Endodermal cell (in vitro differentiated cells): ENCODE measurements at places on chromosomes 4 and X. TPM values are rescaled to one million over a fixed set of nuclear protein-coding genes. Genes with fewer than 3 reads are reported as not detected.

GRCh38 chrX:71482228-71482958, 50.5 kb upstream of the OGT start:
- no peak for DNase-seq
- H3K36me3 ChIP-seq, result no peaks in the 10 kb centered on the region
- H3K4me3 ChIP-seq, result no peak overlapping the region
- no peaks in the 10 kb centered on the region for H3K4me1 ChIP-seq
- no peaks in the 10 kb centered on the region for H3K27me3 ChIP-seq
- no peak overlapping the region for H3K27ac ChIP-seq

CFAP47 gene
- 0.55 to 0.67 TPM (median 0.61 TPM) in 3 replicates for total RNA-seq

NALF2 gene
- 56.4 to 72.5 TPM (median 63.0 TPM) in 3 replicates for total RNA-seq

DNA sequence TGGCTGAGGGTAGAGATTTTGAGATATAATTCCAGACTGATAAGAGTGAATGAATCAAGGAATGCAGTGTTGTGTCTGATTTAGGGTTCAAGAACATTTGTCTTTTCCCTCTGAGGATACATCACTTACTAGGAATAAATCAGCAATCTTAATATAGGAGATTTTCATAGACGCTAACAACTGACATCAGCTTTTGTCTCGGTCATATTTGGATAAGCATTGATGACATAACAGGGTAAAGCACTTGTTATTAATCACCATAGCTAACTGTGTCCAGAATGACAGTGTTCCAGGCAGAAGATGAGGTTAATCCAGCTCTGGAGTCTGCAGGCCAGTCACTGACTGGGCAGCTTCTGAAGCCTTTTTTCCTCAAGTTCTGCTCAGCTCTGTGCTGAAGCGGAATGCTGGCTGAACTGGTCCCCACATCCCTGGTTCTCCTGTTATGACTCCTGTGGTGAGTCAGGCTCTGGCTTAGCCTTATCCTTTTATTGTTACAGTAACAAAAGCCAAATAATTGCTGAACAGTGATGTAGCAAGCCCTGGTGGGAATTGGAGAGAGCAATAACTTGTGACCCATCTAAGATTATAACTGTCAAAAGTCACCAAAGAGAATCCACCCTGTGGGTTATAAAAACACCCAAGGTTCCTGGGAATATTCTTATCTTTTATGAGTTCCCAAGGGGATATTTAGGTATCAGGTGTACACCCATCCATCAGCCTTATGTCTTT, 41.8 kb downstream of the FNIP2 start:
- peaks cover 5% of the 10 kb centered on the region for H3K4me1 ChIP-seq
- H3K36me3 ChIP-seq, result no peaks in the 10 kb centered on the region
- no peak overlapping the region for H3K27ac ChIP-seq
- H3K27me3 ChIP-seq, result peaks cover 40% of the 10 kb centered on the region

GRCh38 chrX:154321594-154321993, 26.0 kb downstream of the TKTL1 start:
- no peak overlapping the region for H3K4me3 ChIP-seq
- no peak overlapping the region for H3K27ac ChIP-seq
- H3K27me3 ChIP-seq, result no peaks in the 10 kb centered on the region
- DNase-seq, result no peak
- no peaks in the 10 kb centered on the region for H3K4me1 ChIP-seq
- H3K36me3 ChIP-seq, result no peaks in the 10 kb centered on the region

DNA sequence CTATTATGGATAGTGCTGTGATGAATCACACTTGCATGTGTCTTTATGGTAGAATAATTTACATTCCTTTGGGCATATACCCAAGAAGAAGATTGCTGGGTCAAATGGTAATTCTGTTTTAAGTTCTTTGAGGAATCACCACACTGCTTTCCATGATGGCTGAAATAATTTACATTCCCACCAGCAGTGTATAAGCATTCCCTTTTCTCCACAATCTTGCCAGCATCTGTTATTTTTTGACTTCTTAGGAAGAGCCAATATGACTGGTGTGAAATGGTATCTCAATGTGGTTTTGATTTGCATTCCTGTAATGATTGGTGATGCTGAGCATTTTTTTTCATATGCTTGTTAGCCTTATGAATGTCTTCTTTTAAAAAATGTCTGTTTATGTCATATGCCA, 1120.2 kb downstream of the ARAP2 start:
- no peak overlapping the region for H3K4me3 ChIP-seq
- H3K4me1 ChIP-seq, result no peaks in the 10 kb centered on the region
- no peak for DNase-seq
- no peaks in the 10 kb centered on the region for H3K36me3 ChIP-seq
- H3K27me3 ChIP-seq, result no peaks in the 10 kb centered on the region

JAKMIP1 gene
- total RNA-seq, result 8.4 and 10.4 TPM in 2 replicates

GRCh38 chrX:101262590-101262989, 28.5 kb downstream of the TAF7L start:
- no peaks in the 10 kb centered on the region for H3K4me1 ChIP-seq
- H3K36me3 ChIP-seq, result no peaks in the 10 kb centered on the region
- DNase-seq, result no peak
- no peaks in the 10 kb centered on the region for H3K27me3 ChIP-seq
- no peak overlapping the region for H3K27ac ChIP-seq

TEX11 gene
- total RNA-seq, result not detected in 2 replicates

RAB33A gene
- 0.25 TPM in 1 of 2 replicates, not detected in the other for total RNA-seq

GRCh38 chr4:152696764-152697261, 17.0 kb upstream of the TMEM154 start:
- H3K4me3 ChIP-seq, result no peak overlapping the region
- H3K4me1 ChIP-seq, result peaks cover 3% of the 10 kb centered on the region
- no peaks in the 10 kb centered on the region for H3K36me3 ChIP-seq

DNA sequence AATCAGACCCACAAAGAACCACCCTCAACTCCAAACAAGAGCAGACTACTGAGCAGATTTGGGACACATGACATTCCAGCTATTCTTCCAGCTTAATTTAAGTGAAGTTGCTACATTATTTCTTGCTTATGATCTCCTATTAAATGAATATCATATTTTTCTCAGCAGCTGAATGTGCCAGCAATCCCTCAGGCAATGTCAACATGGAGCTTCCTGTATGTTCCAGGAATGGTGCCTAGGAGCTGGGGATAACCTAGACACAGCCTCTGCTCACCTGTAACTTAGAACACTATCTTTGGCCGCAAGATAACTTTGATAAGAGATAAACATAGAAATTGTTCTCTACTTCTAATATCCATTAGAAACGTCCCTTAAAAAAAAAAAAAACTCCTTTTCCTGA, 274.4 kb upstream of the RASGEF1B start:
- no peaks in the 10 kb centered on the region for H3K27me3 ChIP-seq
- H3K36me3 ChIP-seq, result no peaks in the 10 kb centered on the region
- no peak for DNase-seq
- no peak overlapping the region for H3K4me3 ChIP-seq
- H3K4me1 ChIP-seq, result no peaks in the 10 kb centered on the region

- no peaks in the 10 kb centered on the region for H3K27me3 ChIP-seq
- H3K4me1 ChIP-seq, result no peaks in the 10 kb centered on the region
- no peak overlapping the region for H3K27ac ChIP-seq
Measured at GRCh38 chrX:150324919-150325318, 38.2 kb upstream of the MAMLD1 start.
